ENCODE measurements at places on chromosomes 16 and 17.

DNA sequence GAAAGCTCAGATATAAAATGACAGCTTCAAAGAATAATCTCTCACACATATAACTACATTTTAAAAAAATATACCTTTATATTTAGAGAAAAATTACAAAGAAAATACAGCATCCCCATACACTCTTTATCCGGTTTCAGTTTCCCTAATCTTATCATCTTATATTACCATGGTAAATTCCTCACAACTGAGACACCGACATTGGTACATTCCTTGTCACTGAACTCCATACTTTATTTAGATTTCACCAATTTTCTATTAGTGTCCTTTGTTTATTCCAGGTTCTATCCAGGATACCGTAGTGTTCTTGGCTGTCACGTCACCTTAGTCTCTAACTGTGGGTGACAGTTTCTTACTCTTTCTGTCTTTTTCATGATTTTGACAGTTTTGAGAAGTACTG, 22.0 kb upstream of the ABCA10 start:
- DNase-seq: no peak

- DNase-seq: no peak
Observed at GRCh38 chr17:80191192-80191591, 21.4 kb downstream of the CARD14 start.

DNA sequence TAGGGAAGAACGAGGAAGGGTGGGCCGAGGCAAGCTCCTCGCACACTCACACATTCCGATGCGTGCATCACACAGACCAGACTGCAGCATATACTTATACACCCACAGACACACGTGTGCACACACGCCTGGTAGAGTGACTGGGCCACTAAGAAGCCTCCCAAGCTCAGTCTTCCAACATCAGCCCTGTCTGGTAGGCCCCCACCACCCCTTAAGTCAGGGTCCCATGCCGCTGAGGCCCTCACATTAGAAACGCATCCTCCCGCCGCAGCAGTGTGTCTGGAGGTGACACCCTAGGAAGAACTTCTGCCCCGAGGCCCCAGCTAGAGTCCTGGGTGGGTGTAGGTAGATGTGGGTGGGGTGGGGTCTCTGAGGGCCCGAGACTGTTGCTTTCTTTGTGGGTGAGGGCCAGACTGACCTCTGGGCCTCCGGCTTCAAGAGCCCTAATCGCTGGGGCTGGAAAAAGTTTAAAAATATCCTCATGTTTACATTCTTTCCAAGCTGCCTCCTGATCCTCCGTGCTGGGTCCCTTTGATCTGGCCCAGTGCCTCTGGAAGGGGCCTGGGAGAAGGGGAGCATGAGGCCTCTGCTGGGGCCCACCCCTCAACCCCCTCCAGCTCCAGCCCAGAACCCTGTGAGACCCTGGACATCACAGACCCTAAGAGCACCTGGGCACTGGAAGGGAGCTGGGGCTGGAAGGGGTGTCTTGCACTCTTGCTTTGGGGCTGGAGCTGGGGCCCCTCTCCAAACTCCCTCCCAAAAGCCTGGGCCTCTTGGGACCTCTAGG, 13.6 kb downstream of the CDH16 start:
- no peak for DNase-seq

GRCh38 chr16:81523387-81524115, 78.9 kb downstream of the CMIP start:
- DNase-seq: no peak

GRCh38 chr16:10180771-10181163, 1.5 kb downstream of the GRIN2A start:
- no peak for DNase-seq

DNA sequence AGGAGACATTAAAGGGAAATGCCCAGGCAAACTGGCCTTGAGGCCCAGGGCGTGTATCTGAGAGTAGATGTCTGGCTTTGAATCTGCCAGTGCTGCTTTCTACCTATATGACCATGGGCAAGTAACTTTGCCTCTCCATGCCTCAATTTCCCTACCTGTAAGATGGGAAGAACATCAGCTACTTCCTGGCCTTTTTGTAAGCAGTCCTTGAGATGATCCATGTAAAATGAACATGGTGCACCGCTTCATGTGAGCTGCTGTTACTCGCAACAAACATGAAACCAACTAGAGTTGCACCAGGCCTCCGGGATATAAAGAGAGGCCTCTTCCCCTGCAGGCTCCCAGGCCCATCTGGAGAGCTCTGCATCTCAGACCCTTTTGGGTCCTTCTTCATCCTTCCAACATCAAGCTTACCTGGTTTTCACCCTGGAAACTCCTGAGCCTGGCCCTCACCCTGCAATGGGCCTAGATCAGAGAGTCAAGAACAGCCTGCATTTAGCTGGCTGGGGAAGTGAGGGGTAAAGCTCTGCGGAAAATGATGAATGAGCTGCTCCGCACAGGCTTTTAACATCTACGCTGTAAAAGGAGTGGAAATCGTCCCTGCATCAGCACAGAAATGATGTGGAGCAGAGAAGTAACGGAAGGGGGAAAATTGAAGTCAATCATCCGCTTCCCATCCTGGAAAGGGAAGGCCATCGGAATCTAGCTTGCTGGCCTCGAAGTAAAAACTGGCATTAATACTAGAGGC, 2.3 kb upstream of the MYH11 start:
- no peak for DNase-seq

DNA sequence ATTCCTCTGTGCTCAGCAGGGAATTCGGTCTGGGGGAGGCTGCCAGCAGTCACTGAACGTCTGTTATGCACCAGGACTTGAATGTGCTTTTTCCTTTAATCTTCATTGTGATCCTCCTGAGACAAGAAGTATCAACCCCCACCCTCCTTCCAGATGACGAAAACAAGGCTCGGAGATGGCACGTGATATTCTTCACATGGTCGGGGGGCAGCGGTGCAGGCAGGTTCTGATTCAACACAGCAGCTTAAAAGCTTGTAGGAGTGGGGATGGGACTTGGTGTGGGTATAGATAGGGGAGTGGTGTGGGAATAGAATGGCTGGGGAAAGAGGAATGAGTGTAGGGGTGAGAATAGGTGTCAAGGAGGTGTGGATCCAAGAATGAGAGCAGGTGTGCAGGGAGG, 6.4 kb downstream of the NECAB2 start:
- no peak for DNase-seq

DNA sequence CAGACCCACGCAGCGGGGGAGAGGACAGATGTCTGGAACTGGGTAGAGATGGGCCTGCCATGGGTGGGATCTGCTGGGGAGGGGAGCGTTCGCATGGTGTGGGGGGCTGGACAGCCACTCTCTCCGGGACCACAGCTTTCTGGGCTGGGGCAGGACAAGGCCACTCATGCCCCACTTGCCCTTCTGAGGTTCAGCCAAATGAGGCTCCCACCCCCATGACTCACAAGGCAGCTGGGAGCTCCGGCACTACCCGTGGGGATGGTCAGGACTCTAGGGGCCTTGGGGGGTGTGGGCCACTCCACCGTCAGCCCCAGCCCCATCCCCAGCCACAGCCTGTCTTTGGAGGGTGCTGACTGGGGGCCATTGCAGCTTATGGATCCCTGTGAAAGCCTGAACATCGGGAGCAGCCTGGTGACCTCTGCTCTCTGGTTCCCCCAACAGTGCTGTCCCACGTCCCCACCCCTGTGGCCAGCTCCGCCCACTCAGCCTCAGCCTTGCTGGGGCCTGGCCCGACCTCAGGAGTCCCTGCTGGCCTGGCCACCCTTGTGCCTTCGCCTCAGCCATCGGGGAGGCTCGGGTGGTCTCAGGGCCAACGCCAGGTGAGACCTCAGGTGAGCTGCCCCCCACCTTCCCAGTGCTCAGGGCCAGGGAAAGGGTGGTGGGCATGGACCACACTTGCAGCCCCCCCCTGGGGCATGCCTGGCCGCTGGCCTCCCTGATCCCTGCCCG, 4.7 kb upstream of the CDH15 start:
- DNase-seq: no peak

- DNase-seq: no peak
Observed at GRCh38 chr17:32019228-32019627, 12.0 kb downstream of the LRRC37B start.

DNA sequence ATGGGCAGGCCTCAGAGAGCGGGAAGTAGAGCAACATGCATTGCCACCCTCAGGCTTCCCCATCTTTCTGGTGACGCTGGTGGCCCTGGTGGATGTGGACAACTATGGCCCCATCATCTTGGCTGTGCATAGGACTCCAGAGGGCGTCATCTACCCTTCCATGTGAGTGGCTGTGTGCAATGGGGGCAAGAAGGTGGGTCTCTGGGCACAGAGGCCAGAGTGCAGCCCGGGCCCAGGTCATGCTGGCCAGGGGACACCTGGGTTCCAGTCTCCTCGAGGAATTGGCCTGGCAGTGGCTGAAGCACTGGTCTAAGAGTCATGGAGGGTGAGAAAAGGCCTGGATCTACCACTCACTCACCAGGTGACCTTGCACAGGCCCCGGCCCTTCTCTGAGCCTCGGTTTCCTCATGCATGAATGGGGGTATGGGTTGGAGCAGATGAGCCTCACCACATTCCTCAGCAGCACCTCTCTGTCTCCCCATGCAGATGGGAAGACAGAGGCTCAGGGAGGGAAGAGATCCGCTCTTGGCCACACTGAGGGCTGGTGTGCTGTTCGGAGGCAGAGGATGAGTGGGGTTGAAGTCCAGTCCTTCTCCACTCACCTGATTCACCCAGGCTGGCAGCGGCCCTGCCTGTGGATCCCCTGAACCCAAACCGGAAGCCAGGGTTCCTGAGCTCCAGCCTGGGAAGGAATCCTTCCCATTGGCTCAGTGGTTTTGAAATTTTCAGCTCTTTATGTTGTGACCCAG, 7.2 kb upstream of the ADGRG3 start:
- DNase-seq: no peak

- DNase-seq: no peak
Observed at GRCh38 chr17:42252597-42253550, 23.3 kb downstream of the STAT5B start.

GRCh38 chr16:67025210-67025550, 3.8 kb upstream of the CBFB start:
- no peak for DNase-seq

- DNase-seq: no peak
Observed at GRCh38 chr16:88132836-88133506, 181.7 kb downstream of the BANP start.

- DNase-seq: no peak
Observed at GRCh38 chr17:9115214-9116191, 94.2 kb downstream of the NTN1 start.

DNA sequence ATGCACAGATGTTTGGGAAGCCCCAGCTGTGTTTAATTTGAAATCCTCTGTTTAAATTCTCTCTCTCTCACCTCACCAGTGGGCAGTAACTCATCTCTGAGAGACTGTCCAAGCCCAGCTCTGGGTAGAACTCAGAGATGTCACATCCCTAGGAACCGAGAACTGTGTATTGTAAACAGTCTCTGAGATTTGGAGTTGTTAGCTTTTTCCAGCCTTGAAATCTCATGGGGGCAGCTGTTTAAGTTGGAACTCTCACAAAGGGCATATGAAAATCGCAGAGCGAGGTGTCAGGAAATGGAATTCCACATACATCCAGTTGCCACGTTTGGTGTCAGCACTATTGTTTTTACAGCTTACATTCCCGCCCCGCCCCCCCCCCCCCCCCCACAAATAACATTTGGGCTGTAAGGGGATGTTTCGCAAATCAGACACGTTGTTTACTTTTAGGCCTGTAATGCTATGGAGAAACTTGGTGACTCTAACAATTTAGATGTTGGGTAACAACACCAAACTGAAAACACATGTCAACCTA, 34.3 kb downstream of the VPS35L start:
- no peak for DNase-seq

GRCh38 chr16:56547120-56547948, 17.5 kb upstream of the MT4 start:
- no peak for DNase-seq

GRCh38 chr16:62929593-62929992, 893.4 kb upstream of the CDH8 start:
- DNase-seq: no peak

GRCh38 chr17:81865733-81866439, 5.3 kb downstream of the ARHGDIA start:
- DNase-seq: no peak

GRCh38 chr17:34665819-34666763, 86.7 kb downstream of the TMEM132E start:
- DNase-seq: no peak

DNA sequence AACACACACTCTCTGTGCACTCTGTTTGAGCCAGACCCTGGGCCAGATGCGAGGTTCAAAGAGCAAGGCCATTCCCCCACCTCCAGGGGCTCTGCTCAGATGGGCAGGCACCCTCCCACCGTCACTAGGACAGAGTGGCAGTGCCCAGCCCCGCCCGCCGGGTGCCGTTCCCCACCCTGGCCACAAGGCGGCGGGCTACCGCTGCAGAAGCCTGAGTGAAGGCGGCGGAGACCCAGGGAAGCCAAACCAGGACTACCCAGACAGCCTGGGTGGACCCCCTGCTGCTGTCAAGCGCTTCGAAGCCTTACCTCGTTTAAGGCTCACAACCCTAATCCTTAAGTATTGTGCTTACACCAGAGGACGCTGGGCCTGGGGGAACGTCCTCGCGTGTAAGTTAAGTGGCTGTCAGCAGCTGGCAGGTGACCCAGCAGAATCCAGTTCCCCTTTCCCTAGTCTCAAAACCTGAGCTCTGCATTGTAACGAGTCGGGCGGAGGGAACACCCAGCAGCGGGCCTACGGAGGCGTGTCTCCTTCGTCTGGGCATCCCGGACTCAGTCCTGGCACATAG, 4.5 kb downstream of the ARHGAP27 start:
- DNase-seq: peak; percentile 60

DNA sequence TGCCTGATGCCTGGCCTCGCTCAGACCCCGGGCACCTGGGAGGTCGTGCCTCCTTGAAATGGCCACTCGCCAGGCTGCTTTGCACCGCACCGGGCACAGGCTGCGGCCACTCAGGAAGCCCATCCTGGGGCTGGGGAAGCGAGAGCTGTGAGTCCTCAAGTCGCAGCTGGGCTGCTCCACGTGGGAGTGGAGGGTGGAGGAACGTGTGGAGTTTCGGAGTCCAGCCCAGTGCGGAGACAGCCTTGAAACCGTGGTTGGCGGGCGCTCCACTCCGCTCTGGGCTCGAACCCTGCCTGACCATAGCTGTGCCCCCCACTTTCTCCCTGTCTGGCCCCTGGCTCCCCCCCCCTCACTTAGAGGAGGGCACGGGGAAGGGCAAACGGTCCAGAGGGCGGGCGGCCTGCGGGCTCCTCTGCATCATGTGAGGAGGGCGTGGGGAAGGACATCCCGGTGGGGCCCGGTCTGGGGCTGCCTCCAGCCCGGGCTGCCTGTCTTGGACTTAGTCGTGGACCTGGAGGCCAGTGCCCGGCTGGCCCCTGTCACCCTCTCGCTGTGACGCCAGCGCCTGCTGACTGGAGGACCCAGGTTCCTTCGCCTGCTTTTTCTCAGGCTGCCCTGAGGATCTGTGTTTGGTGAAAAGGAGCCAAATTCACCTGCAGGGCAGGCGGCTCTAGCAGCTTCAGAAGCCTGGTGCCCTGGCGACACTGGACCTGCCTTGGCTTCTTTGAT, 2.5 kb downstream of the UBE2I start:
- DNase-seq: no peak

DNA sequence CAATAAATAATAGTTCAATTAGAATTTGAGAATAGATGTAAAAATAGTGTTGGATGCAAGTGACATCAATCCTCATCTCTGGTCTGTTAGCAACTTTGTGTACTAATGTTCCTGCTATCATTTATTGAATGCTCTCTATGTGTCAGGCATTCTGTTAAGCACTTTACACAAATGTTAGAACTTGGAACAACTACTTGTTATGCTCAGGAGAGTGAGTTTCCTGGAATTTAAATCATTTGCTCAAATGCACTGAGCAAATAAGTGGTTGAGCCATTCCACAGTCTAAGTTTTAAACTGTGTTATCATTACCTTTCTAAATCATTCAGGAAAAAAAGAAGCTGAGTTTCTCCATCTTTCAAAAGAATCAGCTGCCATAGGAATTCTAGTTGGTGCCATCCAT, 1327.3 kb upstream of the GOT2 start:
- DNase-seq: no peak

GRCh38 chr17:7932949-7933348, 943 bp downstream of the CNTROB start:
- DNase-seq: no peak
